ENCODE measurements at places on chromosomes 5 and 9.

- no peak for DNase-seq
Observed at GRCh38 chr5:120466341-120467006, 2.4 kb downstream of the PRR16 start.

DNA sequence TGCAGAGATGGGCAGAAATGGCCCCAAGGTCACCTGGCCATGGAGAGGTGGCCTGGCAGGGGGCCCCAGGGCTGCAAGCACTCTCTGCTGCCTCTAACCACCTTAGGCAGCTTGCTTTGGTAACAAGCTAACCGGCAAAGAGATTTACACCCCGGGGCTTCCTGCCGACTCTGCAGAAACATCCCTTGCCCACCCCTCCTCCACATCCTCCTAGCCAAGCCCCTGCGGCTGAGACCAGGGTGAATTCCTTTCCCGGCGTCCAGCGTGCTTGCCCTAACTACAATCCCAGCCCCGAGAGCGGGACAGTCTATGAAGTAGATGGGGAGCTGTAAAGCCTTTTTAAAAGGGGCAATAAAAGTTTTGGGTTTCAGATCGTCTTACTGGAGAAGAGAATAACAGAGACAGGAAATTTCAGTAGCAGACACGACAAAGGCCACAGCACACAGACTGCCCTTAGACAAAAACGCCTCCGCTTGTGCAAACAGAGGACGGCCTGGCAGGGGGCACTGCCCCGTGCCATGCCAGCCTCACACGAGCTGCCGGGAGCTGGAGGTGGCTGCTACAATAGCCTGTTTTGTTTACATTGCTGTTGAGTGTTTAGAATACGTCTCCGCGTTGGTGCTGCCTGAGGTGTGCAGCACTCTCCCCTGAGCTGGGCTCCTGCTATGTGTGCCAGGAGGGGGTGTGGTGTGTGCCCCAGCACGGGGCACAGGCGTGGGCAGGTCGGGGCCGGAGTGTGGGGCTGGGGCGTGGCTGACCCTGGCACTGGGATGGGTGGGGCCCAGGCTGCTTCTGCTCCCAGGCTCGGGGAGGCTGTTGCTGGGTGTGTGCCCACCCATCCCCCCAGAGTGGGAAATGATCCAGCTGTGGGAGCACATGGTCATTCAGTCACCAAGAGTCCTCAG is 15.3 kb downstream of the MYMK start:
- no peak for DNase-seq

- no peak for DNase-seq
Observed at GRCh38 chr5:132971483-132972435, 8.3 kb upstream of the AFF4 start.

GRCh38 chr9:71004196-71004595 is 117.2 kb downstream of the TRPM3 start:
- no peak for DNase-seq
